ENCODE measurements at places on chromosomes 2 and 18.
A peak's percentile ranks its signal among the peaks of the same experiment; 100 is the strongest.

DNA sequence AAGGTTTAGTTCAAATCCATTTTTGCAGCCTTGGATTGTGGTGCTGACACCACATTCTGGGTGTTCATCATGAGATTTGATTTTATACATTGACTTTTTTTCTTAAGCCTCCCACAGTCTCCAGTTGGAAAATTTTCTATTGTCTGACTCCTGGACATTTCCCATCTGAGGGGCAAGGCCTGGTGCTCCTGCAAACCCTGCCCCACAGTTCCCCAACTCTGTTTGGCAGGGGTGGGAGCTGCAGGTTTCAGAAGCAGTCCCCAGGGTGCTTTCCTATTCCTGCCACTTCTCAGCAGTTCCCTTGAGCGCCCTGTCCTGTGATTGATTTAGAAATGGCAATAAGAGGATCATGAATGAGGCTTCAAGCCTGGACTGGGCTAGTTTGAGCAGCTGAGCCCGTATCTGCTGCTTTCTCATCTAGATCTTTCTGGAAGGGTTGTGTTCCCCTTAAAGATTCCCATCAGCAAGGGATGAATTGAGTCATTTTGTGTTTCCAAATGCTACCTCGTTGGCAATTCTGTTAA lies 77.0 kb downstream of the CIB4 start:
- DNase-seq: no peak

DNA sequence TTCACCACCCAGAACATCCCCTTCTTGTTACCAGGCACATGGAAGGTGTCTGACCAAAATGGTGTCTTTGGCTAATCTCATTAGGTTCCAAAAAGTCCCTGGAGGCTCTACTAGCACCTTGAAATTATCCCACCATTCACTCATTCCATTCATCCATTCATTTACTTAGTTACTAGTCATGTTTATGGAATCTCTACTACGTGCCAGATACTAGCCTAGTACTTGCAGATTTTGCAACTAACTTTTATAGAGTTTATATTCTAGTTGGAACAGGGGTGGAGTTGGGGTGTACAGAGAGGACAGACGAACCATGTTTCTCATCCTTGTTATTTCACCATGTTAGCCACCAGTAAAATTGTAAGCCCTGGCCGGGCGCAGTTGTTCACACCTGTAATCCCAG lies 4.0 kb upstream of the NOP58 start:
- no peak for DNase-seq

DNA sequence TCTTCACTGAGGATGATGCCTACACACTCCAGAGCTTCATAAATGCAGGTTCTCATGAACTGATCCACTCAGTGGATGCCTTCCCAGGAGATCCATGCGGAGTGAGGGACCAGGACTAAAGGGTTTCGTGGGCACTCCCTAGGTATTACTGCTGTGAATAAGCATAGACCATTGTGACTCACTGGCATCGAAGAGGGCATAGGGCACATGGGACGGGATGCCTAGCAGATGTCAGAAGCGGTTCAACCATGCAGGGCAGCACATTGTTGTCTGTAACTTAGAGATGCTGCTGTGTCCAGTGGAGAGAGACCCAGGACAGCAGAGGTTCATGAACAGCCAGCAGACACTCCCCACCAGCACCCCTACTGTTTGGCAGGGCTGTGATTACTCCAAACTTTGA lies 17.2 kb downstream of the GKN2 start:
- no peak for DNase-seq

DNA sequence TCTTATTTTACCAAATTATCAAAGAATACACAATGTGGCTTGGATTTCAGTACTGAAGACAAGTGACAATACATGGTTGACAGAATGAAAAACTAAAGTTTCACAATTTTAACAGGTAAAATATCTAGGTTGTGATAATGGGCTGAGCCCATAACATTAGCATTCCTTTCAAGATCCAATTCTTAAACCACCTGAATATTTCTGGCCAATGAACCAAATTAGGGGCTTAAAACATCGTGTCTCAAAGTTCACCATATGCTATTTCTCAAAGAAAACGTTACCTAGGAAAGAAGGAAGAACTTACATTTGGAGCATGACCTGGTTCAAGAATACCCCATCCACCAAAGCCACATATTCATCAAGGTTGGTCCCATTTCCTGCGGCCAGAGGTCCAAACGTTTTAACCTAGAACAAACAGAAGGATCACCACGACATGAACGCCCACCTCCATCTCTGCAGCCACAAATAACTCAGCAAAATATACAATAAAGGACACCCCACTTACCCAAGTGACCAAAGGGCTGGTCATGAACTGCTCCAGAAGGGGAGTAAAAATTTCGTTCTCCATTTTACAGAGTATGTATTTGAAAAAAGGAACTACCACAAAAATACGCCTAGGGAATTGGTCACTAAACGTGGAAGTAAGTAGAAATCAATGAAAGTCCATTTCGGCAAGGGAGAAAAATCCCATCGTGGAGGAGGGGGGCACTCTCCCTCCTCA lies 984 bp downstream of the CCDC88A start:
- DNase-seq: no peak

DNA sequence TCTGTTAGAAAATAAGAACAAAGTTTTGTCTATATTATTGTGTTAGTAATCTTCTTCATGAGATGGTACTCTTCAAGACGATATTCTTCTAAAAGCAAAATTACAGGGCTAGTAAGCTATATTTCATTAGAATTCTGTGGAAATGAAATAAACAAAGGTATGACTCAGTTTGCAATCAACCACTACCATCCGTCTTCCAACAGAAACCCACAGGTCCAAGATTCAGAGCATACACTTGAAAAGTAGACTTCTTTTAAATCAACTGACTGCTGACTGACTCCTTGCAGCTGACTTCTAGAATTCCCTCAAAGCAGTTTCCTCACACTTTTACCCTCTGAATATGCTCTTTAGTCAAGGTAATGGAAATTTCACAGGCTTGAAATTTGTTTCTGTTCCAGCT lies 193.7 kb downstream of the GCA start:
- no peak for DNase-seq

DNA sequence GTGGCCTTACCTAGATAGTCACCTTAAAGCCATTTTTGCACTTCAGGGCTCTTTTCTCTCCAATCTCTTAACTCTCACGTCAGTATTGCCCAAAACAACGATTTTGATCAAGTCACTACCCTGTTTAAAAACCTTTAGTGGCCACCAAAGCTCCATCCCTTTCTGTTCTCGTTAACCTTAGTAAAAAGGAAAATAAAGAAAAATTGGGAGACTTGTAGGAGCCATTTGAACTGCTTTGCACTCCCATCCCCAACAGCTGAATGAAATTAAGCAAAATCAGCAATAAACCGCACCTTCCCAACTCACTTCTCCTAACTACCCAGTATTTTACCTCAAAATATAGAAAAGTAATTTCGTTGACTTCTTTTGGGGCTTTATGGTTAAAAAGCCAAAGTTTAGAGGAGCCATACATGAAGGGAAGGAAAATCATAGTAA lies 686 bp upstream of the ARL5A start:
- no peak for DNase-seq

GRCh38 chr2:173572848-173573247 lies 218.2 kb downstream of the CDCA7 start:
- DNase-seq: no peak

GRCh38 chr18:51861046-51861445 lies 479.0 kb upstream of the DCC start:
- no peak for DNase-seq

GRCh38 chr2:16507655-16508489 lies 157.8 kb downstream of the CYRIA start:
- peak; percentile 60 for DNase-seq

DNA sequence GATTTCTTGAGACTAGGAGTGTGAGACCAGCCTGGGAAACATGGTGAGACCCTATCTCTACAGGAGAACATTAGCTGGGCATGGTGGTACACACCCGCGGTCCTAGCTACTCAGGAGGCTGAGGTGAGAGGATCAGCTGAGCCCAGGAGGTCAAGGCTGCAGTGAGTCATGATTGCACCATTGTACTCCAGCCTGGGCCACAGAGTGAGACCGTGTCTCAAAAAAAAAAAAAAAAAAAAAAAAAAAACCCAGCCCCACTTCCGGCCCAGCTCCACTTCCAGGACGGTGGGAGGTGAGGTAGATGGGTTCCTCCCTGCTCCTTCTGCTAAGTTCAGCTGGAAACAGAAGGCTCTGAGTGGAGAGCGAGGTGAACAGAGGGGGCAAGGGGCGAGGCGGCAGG lies 41.4 kb upstream of the NFATC1 start:
- DNase-seq: no peak

- no peak for DNase-seq
Observed at GRCh38 chr2:239225371-239225851, 175.4 kb downstream of the HDAC4 start.

GRCh38 chr2:39099870-39100728 lies 20.8 kb downstream of the SOS1 start:
- no peak for DNase-seq

DNA sequence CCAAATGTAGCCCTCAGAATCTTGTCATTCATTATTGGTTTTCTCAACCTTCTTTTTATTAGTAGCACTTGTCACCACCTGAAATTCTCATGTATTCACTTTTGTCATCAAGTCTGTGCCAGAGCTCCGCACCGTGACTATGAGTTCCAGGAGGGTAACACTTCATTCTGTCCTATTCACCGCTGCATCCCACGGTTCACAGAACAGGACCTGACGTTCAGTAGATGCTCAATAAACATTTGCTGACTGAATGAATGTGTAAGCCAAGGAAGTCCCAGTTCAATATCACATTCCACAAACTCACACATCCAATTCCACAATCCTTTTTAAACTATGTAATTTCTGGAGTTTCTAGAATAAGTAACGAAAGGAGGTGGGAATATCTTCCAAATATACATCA lies 65.5 kb downstream of the MOGAT1 start:
- DNase-seq: no peak

DNA sequence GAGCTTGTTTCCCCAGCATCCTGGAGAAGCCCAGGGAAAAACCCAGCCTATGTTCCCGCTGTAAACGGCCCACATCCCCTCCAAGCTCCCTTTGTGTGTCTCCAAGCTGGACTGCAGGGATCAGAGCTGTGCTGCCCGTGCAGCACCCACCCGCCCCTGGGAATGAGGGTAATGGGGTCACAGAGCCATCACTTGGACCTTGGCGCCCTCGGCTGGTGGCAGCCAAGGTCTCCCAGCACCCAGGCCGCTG lies 670 bp upstream of the INPP5D start:
- DNase-seq: no peak

DNA sequence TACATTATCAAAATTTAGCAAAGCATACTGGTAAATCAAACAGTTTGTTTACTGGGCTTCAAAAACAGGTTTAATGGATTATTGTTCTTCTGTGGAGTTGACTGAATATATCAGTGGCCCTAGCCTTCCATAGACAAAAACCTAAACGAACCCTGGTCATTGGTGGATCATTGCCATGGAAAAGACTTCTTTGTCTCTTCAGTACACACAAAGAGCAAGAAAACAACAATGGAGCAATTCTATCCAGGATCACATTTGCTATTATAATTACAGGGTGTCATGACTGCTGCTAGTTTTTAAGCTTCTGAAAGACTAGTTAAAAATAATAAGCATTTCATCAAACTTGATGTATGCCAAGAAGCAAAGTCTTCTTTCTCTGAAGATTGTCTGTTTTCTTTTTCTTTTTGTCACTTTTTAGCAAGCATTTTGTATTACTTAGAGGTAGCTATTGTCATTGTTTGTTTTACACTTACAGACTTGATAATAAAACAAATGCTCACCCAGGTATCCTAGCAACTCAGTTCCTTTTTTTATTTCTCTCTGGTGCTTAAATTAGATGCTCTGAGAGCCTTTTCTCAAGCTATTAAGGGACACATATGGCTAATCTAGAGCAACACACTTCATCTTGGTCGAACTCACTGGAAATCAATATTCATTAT lies 1228.7 kb upstream of the DDX18 start:
- DNase-seq: no peak

- DNase-seq: no peak
Observed at GRCh38 chr18:11906926-11907874, 917 bp downstream of the MPPE1 start.

- no peak for DNase-seq
Observed at GRCh38 chr2:31384771-31385276, 29.7 kb downstream of the XDH start.

- DNase-seq: no peak
Observed at GRCh38 chr2:227267410-227268115, 57.5 kb upstream of the MFF start.

DNA sequence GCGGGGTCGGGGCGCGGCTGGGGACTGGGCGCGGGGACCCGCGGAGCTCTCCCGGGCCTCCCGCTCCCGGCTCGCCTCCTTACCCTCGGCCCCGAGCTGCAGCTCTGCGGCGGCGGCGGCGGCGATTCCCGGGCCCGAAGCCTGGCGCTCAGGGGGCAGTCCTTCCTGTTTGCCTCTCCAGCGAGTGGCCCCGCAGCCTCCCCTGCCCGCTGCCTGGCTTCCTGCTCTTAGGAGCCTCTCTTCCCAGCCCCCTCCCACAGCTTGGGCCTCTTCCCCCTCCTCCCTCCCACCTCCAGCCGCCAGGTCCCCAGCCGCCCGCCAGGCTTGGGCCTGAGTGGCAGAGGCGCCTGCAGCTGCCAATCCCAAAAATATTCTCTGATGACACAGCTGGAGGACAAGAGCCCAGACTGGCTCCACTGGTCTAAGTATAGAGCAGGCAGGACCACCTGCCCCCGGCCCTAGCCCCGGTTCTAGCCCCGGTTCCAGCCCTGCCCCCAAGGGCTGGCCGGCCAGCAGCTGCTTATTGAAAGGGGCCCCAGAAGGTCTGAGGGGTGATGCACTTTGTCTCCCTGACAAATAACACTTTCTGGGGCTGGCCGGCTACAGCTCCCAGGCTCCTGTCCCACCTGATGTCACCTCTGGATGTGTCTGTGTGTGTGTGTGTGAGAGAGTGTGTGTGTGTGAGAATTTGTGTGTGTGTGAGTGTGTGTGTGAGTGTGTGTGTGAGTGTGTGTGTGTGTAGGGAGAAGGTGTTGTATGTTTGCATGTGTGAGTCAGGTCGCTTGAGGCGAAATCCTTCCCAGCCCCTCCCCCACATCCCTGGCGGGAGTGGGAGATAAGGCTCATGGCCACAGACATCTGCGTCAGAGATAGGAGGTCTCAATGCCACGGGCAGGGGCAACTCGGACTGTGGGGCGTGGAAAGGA lies at the start of gene OBSL1:
TSS of gene OBSL1 (minus strand) at position 229 of the 926 bp plus-strand sequence. CDS start 307 bp downstream, outside the sequence.
- peak; percentile 78 for DNase-seq

- DNase-seq: no peak
Observed at GRCh38 chr2:210546424-210547208, 9.8 kb upstream of the CPS1 start.

DNA sequence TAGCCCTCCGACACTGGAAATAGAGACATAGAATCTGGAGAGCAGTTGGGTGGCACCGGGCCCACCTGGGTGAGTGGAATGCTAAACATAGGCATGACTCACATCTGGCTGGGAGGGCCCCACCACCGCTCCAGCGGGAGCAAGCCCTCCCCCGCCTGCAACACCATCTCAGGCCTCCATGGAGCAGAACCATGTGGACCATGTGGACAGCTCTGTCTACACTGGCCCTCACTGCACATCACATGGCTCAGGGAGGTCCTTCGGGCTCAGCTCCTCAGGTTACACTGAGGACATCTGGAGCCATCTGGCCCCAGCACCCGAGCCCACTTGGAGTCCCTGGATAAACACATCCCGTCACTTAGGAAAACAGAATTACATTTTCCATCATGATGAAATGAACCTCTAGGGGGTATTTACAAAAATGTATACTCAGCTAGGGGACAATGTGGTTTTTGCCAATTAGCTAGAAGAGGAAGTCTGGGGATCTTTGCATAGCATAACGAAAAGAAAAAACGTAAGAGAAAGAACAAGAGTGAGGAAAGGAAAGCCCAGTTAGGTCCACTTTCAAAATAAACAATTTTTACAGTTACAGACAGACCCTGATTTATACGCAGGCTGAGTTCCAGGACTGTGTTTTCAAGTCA lies 30.7 kb upstream of the MLPH start:
- no peak for DNase-seq

GRCh38 chr2:213129311-213129710 lies 22.1 kb downstream of the IKZF2 start:
- DNase-seq: no peak
